ENCODE measurements at places on chromosomes 11 and 22.

- DNase-seq, result no peak
Measured at GRCh38 chr11:47775240-47775869, 8.2 kb upstream of the FNBP4 start.

DNA sequence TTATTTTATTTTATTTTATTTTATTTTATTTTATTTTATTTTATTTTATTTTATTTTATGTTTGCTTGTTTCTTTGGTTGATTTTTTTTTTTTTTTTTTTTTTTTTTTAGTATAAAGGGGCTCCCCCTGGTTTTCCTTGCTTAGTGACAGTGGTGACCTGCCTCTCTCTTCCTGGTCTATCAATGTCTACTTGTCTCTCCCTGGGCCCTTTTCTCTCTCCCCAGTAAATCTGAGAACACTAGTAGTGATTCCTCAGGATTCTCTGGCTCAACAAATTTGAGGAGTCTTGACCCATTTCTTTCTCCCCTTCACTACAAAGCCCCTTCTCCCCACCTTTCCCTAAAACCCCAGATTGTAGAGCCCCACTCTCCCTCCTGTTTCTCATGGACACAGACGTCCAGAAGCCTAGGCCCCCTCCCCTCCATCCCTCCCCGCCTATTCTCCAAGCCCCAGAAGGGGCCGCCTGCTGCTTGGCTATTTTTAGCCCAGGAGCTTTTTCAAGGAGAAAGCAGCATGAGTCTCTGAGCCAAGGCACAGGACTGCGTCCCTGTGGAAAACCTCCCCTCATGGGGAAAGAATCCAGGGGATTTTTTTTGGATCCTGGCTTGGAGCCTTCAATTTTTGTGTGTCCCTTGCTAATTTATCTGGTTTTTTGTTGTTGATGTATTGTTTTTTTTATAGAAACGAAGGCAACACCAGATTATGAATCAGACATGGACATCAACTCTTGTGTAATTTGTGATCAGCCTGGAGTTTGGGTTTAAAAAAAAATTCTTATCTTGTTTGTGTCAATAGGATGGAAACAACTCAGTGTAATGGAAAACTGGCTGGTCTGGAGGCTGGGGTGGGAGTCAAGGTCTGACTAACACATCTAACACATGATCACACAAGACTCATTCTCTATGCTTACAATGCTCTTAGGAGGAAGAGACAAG, 17.5 kb upstream of the ACCSL start:
- no peak for DNase-seq

- DNase-seq, result no peak
Measured at GRCh38 chr11:57639321-57640067, 10.2 kb downstream of the YPEL4 start.

GRCh38 chr11:61854206-61854895, 26.3 kb downstream of the FADS2 start:
- no peak for DNase-seq

GRCh38 chr22:40578171-40578570, 58.3 kb downstream of the MRTFA start:
- no peak for DNase-seq

- DNase-seq, result no peak
Measured at GRCh38 chr11:117618302-117618981, 178.6 kb downstream of the DSCAML1 start.

DNA sequence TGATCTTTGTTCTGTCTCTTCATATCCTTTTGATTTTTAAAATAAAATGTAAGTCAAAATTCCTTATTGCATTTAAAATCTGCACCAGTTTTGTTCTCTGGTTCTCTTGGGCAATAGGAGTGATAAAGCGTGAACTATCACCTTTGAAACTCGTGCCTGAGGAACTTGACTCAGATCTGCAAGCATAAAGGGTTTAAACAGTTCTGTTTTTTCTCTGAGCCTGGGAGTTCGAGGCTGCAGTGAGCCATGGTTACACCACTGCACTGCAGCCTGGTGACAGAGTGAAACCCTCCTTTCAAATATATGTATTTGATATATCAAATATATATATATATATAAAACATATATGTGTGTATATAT, 38.9 kb upstream of the CLMP start:
- no peak for DNase-seq

GRCh38 chr11:66312549-66313320, 4.1 kb downstream of the CD248 start:
- peak; percentile 92 for DNase-seq

GRCh38 chr22:34765115-34765514, 300.8 kb upstream of the ISX start:
- no peak for DNase-seq

GRCh38 chr11:92591521-92591920, 366.9 kb downstream of the FAT3 start:
- DNase-seq, result no peak

GRCh38 chr22:16387088-16387487, 205.5 kb downstream of the CCT8L2 start:
- DNase-seq, result no peak

DNA sequence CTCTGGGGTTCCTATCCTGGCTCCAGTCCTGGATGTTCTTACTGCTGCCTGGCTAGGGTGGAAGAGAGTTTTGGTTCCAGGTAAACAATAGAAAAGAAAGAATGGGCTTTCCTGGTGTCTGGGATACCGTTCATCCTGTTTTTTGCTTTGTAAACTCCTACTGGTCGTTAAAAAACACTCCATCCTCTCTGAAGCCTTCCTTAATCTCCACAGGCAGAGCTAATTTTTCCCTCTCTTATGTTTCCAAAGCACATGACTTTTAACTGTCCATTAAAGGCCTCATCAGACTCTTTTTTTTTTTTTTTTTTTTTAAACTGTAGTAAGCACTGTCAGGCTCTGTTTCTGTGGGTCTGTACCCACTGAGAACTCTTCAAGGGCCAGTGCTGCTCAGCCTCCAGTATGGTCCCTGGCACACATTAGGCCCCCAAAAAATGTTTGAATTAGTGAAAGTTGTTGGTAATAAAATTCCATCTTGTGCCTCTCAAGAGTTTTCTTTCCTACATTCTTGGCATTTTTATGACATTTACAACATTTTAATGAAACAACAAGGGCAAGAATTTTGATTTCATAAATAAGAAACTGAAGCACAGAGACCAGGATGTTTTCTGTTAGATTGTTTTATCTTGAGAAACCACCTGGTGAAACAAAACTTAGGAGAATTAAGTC, 104.2 kb downstream of the TEAD1 start:
- no peak for DNase-seq

DNA sequence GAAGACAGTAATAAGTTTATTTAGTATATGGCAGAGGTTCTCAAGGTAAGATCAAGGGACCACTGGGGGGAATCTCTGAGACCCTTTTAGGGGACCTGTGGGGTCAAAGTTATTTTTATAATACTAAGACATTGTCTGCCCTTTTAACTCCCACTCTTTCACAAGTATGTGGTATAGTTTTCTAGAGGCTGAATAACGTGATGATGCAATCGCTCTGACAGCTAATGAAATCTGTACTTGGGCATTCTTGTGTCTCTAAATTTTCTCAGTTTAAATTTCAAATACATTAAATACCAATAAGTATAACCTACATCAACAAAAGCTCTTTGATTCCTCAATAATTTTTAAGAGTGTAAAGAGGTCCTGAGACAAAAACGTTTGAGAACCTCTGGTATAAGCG, 147.9 kb downstream of the ATG16L2 start:
- DNase-seq, result no peak

GRCh38 chr11:133901316-133901715, 55.5 kb downstream of the IGSF9B start:
- DNase-seq, result no peak

GRCh38 chr11:93020248-93021046, 51.0 kb downstream of the MTNR1B start:
- no peak for DNase-seq

GRCh38 chr22:24001314-24001713, 3.9 kb downstream of the GSTT4 start:
- no peak for DNase-seq

- DNase-seq, result no peak
Measured at GRCh38 chr11:57309106-57310059, 15.4 kb downstream of the TNKS1BP1 start.

GRCh38 chr22:49232319-49233067, 595.2 kb downstream of the BRD1 start:
- no peak for DNase-seq

DNA sequence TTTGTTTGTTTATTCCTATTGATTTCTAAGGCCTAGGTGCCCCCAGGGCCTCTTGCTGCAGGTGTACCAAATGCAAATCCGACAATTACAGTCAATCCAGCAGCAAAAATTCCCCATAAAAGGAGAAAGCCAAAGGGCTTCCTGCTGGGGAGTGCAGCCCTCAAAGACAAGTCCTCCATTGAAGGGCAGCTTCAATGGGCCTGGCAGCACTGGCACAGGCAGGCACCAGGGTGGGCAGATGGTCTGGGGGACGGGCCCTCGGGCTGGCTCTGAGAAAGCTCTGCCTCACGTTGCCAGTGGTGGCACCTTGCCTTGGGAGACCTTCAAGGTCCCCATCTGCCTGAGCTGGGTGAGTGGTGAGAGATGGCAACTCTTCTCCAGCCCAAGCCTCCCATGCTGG, 128.0 kb downstream of the DSCAML1 start:
- DNase-seq, result no peak

DNA sequence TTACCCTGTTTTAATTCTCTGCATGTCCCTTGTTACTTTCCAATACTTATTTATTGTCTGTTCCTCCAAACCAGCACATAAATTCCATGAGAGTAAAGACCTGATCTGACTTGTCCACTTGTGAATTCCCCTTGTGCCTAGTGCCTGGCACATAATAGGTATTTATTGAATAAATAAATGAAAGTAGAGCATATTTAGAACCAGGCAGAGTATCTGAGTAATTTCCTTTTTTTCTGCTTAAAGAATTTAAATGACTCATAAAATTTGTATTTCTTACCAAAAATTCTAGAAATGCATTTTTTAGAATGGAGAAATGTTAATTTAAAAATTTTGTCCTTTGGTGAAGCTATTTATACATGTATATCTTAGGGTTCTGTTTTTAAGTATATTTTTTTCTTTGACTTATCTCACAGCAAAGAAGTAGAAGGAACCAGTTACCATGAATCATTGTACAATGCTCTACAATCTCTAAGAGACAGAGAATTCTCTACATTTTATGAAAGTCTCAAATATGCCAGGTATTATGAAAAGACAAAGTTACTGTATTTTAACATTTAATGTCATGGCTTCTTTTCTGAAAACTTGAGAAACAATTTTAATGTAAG, 96.8 kb downstream of the ATM start:
- DNase-seq, result no peak

DNA sequence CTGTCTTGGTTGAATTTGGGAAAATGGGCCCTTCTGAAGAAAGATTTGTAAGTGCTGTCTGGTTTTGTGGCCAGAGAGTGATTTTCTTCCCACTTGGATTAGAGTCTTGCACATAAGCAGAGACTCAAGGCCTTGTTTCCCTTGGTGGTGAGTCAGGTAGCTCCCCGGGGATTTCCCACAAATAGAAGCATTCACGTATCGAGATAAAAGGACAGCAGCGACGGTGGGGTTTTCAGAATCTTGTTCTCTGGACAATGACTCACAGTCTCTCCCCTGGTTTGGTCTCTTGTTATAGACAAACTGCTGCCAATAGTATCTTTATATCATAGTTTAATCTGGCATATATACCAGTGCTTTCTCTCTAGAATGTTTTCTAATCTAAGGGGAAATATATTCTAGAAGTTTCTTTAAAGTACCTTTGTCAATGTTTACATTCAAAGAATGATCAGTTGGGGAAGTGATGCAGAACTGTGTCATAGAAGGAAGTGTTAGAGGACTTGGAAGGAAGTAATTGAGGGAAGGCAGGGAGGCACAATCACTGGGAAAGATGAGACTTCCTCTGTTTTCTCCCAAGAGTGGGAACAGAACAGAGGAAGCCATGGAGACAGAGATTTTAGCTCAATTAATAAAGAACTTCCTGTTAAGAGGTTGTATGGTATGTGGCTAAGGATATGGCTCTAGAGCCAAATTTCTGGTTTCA, 18.1 kb downstream of the POLA2 start:
- peak; percentile 43 for DNase-seq

- DNase-seq, result no peak
Measured at GRCh38 chr11:108939135-108939534, 274.3 kb downstream of the DDX10 start.

GRCh38 chr11:102946237-102946636, 9.3 kb downstream of the MMP13 start:
- no peak for DNase-seq

GRCh38 chr11:128904656-128905344, 13.6 kb downstream of the KCNJ5 start:
- DNase-seq, result no peak

DNA sequence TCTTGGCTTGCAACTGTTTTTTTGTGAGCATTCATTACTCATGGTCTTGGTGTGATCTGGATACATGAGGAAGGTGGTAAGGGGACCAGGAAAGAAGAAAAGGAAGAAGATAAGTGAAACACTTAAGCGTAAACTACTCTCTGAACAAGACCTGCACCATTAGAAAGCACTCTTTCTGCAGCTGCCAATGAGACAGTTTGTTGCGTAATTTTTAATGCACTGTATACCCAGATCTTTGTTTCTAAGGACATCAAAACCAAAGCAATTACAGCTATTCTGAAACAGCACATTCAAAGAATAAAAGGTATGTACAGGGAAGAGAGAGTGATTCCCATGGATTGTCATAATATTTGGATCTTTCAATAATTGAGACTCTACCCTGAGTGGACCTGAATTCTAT, 147.4 kb downstream of the BLID start:
- DNase-seq, result no peak

- no peak for DNase-seq
Measured at GRCh38 chr11:67367761-67368227, 5.6 kb downstream of the CLCF1 start.

DNA sequence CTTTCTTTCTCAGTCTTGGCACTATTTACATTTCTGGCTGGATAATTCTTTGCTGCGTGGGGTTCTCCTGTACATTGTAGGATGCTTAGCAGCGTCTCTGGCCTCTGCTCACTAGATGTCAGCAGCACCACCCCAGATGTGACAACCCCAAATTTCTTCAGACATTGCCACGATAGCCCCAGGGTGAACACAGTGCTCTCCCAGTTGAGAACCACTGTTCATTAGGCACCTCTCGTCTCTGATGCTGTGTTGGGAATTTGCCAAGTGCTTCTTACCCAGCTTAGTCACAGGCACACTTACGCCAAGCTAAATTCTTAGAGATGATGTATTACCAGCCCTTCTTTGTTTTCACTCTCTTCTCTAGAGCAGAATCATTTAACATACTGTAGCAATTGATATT, 9.4 kb downstream of the TRIM6 start:
- DNase-seq, result no peak

DNA sequence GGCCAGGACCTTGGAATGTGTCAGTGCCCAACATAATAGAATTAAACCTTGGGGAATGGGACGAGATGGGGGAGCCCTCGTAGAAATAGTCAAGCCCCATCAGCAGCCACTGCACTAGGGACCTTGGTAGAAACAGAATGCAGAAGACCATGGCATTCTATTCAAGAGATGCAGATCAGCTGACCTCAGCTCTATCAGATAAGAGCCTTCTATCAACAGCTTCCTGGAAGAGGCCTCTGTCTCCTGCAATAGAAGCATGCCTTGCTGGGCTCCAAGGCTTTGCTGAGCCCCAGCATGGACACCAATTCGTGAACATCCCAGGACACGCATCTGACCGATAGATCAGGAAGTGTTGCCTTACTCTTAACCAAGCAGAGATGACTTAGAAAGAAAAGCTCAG, 27.5 kb upstream of the FLI1 start:
- no peak for DNase-seq

GRCh38 chr11:14541192-14541947, 21.2 kb upstream of the PSMA1 start:
- DNase-seq, result no peak

GRCh38 chr11:126501641-126502040, 146.2 kb downstream of the ST3GAL4 start:
- DNase-seq, result no peak

- no peak for DNase-seq
Measured at GRCh38 chr11:15471895-15472799, 357.4 kb downstream of the INSC start.

Measured in activated T-helper 9 cell treated with anti-CD3 and anti-CD28 coated beads, Interleukin-2, amount 50 U/mL, for 16 hours (primary cell).